ENCODE measurements at places on chromosomes 3 and 15.

- DNase-seq = no peak
These were observed 19.9 kb downstream of the NR2C2 start for GRCh38 chr3:14967285-14967684.

DNA sequence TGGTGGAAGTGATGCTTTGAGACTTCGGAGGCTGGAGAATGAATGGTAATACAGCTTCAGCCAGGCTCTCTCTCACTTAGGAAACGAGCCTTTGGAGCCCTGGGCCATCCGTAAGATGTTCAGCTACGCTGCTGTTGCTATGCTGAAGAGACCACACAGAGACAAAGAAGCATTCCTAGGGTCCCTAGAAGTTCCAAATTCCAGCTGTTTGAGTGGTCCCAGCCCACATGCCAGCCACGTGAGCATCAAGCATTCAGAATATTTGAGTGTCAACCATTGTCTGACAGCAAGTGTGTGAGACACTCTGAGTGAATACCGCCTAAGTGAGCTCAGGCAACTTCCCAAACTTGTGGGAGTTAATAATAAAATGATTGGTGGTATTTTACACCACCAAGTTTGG lies 212.9 kb downstream of the CD47 start:
- no peak for DNase-seq

DNA sequence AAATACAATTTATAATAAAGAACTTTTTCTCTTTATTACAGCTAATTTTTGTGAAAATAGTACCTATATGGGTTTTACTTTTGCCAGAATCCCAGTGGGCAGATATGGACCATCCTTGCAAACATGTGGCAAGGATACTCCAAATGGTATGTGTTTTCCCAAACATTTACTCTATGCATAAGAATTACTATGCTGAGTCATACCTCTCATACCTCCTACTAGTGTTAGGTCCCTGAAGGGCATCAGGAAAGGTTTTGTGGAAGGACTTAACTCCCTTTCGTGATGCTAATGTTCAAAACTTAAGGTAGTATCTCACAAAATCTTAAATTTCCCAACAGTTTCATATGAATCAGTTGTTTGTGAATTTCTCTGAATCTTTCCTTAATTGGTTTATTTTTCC lies 21.3 kb downstream of the ADGRG7 start:
- no peak for DNase-seq

GRCh38 chr15:98322581-98322980 lies 325.8 kb upstream of the IGF1R start:
- no peak for DNase-seq

DNA sequence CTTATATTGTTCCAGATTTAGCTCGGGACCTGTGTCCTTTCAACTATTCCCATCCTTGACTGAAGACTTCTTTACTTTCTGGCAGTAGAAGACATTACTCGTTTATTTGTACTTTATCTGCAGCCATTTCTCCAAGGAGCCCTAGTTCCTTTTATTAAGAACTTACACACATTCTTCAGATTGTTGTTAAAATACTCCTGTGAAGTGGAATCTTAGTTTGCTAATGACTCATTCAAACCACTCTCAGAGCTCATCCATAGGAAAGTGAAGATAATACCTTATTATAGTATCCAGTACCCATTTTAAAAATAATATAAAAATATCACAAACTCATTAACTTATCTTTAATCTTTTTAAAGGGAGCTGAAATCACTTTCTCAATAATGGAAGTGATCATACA lies 63.5 kb downstream of the C3orf70 start:
- DNase-seq = no peak

- no peak for DNase-seq
These were observed 549.7 kb upstream of the EPHA6 start for GRCh38 chr3:96264701-96265100.

GRCh38 chr3:161093895-161094294 lies 11.3 kb downstream of the B3GALNT1 start:
- DNase-seq = no peak

DNA sequence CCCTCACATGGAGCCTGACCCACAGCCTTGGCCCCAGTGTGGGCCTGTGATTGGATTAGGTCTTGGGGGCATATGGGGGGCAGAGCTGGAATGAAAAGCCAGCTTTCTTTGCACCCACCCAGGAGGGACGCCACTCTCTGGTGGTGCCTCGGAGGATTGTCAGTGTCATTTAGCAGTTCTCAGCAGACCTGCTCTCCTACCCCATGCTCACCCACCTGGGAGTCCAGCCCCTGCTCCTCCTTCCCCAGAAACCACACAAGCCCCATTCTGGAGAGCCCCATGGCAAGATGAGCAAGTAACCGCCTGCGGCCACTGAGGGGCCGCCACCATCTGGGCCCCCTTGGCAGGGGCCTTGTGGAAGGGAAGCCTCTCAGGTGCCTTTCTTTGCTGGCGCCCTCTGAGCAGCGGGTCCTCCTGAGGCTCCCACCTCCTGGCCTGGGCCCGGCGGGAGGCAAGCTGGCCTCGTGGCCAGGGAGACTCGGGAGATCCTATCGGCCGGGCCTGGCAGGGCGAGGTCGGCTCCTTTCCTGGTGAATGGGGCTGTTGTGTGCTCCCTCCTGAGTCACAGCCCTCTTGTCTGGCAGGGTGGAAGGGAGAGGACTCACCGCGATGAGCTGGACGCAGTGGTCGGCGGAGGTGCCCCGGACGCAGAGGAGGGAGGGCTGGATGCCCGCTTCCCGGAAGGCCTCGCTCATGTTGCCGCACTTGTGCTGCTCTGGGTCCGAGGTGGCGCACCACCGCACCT lies 2.3 kb downstream of the MELTF start:
- DNase-seq = no peak

DNA sequence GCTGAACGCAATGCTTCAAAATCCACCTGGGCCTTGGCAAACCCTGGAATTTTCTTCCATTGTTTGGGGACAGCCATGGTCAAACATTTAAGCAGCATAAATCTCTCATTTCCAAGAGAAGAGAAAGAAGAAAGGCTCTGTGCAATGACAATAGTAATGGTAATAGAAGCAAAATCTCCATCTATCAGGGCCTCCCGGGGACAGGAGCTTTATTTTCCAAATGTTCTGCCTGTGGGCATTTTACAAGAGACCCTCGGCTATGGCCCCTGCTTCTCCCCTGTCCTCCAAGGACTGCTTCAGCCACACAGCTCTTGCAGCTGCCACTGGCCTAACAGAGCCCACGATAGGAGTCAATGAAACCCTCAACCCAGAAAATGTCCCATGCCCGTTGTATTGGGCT lies 12.7 kb upstream of the FAM240A start:
- DNase-seq = no peak

- DNase-seq = no peak
These were observed 295.7 kb downstream of the SOX2 start for GRCh38 chr3:182007441-182007840.

GRCh38 chr3:41060106-41060505 lies 139.2 kb upstream of the CTNNB1 start:
- no peak for DNase-seq

DNA sequence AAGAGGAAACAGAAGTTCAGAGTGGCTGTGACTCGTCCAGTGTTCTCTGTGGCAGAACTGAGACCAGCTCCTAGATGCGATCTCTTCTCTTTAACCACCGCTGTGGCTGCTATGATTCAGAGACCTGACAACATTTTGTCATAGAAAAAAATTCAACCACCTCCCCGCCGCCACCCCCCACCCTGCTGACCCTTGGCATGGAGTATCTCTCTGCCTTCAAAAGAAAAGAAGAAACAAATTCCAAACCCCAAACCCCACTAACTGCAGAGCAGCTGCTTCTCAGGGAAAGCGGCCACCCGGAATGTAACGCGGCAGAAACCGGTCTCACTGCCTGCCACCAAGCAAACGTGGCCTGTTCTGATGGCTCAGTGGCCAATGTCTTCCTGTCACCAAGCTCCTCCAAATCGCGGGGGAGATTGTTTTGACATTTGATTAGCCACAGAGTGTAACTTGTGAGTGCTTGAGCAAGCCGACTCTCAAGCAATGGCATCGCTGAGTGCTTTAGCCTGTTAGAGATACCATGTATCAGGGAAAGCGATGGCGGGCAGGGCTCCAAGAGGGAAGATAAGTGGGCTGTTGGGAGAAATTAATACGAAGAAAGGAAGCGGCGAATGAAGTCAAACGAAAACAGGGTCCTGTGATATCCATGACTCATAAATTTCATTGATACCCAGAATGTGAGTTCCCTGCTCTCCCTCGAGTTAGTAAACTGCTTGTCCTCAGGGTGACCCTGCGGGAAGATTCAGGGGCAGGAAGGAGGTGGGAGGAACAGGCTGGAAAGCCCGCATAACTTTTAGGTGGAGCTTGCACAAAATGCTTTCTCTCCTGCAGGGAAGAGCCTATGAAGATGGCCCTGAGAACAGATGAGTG lies 44.8 kb upstream of the TLE3 start:
- DNase-seq = no peak

DNA sequence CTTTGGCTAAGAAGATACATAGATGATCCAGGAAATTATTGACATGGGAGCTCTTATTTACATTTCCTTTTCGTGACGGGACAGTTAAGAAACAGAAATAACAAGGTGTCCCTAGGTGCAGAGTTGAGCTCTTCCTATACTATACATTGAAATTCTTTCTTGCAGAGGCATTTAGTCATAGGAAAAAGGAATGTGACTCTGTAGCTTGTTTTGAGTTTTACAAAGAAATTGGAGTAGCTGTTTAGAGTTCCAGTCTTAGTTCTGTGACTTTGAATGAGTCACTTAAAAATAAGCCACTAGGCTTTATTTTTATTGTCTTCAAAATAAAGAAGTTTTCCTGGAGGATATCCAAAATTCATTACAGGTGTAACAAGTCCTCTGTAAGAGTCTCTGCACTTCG lies 723.5 kb upstream of the SGO1 start:
- DNase-seq = no peak

- no peak for DNase-seq
These were observed 310.0 kb upstream of the UBE2E2 start for GRCh38 chr3:22893101-22893500.

DNA sequence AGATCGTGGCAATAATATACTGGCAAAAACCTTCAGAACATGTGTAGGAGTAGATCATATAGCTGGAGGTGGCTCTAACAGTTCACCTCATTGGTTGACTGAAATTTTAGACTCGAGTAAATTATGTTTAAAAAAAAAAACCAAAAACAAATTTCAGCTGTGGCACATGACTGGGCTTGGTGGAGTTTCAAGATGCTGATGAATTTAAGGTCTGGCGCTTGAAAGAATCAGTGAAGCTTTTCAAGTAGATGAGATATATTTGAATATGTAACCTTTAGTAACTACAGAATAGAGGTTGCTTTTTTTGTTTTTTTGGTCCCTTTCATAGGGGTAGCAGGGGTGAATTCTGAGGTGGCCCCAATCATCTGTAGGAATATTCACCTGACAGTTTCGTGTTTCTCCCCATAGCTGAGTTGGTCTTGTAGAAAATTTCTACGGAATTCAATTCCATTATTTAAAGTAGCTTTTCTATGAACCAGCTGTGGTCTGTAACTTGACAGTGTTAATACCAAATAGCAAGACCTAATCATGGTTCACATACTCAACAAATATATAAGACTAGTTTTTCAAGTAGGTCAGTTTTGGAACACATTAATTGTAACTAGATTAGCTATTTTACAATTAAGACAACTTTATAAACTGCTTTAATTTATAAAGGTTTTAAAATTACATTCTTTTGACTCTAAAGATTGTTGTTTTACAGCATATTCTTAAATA lies 65.6 kb downstream of the MAP4 start:
- DNase-seq = no peak

- no peak for DNase-seq
These were observed 10.4 kb upstream of the POLR2M start for GRCh38 chr15:57696146-57696545.

GRCh38 chr3:117788061-117788460 lies 1078.5 kb downstream of the TUSC7 start:
- DNase-seq = no peak

DNA sequence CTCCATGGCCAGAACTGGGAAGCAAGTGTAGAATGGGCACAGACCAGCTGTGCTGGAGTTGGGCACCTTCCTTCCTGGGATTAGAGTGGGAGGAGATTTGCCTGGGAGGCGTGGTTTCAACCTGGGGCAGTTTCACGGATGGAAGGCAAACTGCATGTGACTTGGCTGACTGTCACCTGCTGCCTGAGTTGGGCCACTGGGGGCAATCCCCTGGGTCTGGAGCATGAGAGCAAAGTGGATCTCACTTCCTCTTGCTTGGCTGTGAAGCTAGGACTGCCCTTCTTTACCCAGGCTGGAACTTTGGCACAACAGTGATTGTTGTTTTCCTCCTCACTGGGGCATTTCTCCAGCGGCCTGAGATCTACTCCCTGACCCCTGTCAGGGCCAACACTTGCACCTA lies 1247.0 kb upstream of the EPHA6 start:
- no peak for DNase-seq

DNA sequence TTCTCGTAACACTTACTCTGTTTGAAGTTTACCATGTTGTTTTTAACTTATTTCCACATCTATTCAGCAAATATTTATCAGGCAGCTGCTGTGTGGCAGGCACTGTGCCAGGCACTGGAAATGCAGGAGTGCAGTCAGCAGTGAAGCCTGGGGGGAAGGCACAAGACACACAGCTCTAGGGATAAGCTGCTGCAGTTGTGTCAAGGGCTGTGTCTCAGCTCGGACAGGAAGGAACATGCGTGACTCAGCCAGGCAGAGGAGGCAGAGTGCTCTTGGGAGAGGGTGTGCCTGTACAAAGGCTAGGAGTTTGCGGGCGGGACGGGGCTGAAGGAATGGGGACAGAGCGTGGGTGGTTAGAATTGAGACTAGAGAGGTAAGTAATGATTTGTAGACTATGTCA lies 24.7 kb downstream of the LYSMD4 start:
- DNase-seq = no peak

DNA sequence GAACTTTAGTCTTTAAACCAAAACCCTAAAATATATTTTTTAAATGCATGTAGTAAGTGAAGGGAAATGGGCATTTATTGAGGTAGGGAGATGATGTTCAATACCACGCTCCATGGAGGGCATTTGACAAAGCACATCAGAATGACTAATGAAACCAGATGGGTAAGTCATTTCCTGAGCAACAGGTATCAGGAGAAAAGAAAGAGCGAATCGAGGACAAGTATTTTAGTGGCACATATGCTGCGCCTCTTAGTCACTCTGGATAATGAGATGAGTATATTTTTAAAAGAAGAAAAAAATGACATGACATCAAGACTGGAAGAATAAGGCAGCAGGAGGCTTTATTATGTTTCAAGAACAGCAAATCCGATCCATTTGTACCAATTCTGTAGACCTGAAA lies 129.0 kb upstream of the ARHGEF3 start:
- no peak for DNase-seq

- DNase-seq = no peak
These were observed 10.7 kb downstream of the PCSK6 start for GRCh38 chr15:101478701-101479341.
